ENCODE measurements at places on chromosomes 4 and X. TPM values are rescaled to one million over a fixed set of nuclear protein-coding genes. Genes with fewer than 3 reads are reported as not detected.

Gene ARL9
- total RNA-seq: not detected

Gene FRG2
- total RNA-seq: not detected

Gene GCNA
- 2.2 TPM for total RNA-seq

Gene TMPRSS11F
- not detected for total RNA-seq

Gene SERPINA7
- not detected for total RNA-seq

Gene POU3F4
- total RNA-seq: not detected

Gene ARL13A
- total RNA-seq: not detected

Gene CXXC4
- total RNA-seq: not detected

Gene IGBP1
- total RNA-seq: 38.7 TPM

Gene TLR1
- total RNA-seq: 2.7 TPM

Gene SPACA5
- total RNA-seq: not detected

GRCh38 chr4:82247171-82247570 lies 126.6 kb downstream of the HNRNPD start:
- no peak for DNase-seq

- DNase-seq: peak; percentile 59
These were observed 14.3 kb downstream of the FAM47B start for GRCh38 chrX:34956916-34957315.

GRCh38 chr4:165906272-165906671 lies 33.2 kb downstream of the TLL1 start:
- no peak for DNase-seq

DNA sequence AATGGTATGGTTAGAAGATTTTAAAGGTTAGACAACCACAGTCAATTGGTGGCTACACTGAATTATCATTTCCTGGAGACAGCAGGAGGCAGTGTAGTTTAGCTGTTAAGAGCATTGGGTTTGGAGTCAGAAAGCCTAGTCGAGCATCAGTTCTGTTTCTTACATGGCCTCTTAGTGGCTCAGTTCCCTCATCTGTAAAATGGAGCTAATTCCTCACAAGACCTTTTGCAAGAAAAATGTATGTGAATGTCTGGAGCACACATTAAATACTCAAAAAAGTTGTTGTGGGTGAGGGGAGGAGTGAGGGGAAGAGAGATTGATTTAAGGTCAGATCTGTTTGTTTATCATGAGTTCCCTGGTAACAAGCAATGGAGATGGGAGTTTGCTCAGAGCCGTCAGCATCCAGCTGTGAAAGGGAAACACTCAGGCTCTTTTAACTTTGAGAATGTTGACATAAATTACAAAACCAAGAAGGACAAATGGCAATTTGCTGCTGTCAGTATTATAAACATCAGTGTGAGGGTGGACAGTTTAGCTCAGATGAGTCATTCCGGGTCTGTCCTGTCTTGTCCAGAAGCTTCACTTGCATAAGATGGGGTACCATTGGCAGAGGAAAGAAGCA lies 98.2 kb upstream of the PGRMC2 start:
- DNase-seq: peak; percentile 79

GRCh38 chr4:182521011-182521410 lies 277.8 kb downstream of the TENM3 start:
- DNase-seq: no peak

GRCh38 chrX:33906971-33907370 lies 225.1 kb downstream of the FAM47A start:
- no peak for DNase-seq

- DNase-seq: no peak
These were observed 207.1 kb downstream of the SOWAHB start for GRCh38 chr4:76690906-76691275.

- DNase-seq: no peak
These were observed 207.4 kb upstream of the CXCL13 start for GRCh38 chr4:77398256-77398655.

GRCh38 chrX:150558424-150558823 lies 10.0 kb upstream of the MTM1 start:
- DNase-seq: no peak

DNA sequence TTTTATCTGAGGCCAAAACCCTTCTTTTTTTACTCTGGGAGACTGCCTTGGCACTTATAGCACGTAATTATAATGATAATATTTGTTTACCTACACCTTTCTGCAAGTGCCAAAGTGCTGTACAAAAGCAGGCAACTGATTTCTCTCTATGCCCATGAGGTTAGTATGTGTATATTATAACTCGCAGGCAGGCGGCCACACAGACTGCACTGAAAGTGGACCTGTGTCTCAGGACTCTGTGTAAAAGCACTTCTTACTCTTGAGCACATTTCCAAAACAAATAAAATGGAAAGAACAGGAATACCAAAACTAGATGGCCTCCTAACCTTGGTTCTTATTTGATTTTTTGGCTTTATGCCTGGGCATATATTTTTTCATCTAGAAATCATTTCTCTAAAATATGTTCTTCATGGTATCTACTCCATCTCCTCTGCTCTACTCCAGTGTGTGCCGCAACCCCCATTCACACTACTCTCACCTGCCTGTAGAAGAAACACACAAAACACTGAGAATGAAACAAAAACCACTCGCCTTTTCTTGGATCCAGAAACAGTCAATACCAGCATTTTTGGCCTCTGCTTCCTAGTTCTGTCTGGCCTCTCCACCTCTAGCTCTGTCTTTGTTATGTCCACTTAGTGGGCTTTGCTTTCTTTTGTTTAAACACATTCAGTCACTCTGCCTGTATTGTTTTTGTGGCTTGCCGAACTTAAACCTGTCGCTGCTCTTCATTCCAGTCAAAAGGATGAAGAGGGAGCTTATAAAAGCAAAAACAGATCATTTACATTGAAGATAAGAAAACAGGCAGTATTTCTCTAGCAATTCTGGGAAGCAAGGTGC lies 934.5 kb upstream of the TENM3 start:
- DNase-seq: no peak

DNA sequence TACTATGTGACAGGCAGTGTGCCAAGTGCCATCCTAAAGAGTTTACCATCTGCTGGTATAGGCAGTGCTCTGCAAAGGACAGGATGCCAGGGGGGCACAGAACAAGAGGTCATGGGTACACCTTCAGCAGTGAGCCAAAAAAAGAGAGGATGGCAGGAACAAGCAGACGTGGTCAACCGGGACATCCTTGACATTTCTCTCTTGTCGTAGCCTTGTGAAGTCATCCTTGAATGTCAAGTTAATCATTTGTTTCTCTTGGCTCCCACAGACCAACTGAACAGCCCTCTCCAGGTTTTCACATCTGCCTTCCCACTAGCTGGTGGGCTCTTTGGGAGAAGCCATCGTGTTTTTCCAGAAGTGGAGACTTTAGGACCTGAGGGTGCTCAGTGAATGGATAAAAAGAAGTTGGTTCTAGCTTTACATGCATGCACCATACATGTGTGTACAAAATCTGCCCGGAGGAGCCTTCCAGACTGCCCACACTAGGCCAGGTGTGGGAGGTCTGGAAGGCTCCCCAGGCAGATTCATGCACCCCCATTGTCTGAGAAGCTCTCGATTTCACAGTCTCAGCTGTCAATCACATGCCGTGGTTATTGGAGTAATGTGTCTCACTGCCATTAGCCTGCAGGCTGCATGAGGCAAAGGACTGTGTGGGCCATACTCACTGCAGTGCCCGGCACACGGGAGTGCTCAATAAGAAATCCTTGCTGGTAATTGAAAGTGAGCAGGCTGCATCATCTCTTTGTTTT lies 16.4 kb downstream of the PNMA6F start:
- DNase-seq: no peak

DNA sequence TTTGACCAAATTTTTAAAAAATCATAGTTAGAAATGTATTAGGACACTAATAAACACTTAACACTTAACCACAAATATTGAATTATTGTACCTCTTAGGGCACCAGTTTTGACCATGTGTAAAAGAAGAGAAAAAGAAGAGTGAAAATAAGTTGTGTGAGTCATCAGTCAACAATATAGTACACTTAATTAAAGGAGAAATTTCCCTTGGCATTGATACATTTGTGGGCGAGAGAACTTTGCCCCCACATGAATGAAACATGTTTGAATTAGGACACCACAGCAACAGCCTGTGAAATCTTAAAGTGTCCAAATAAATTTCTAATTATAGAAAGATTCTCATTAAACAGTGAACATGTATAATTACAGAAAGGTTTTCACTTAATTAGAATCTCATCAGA lies 1292.8 kb upstream of the TENM3 start:
- no peak for DNase-seq

- peak; percentile 92 for DNase-seq
These were observed 94.1 kb upstream of the ACSL4 start for GRCh38 chrX:109826954-109827708.

- no peak for DNase-seq
These were observed 237.8 kb downstream of the TRAM1L1 start for GRCh38 chr4:116847616-116848015.

DNA sequence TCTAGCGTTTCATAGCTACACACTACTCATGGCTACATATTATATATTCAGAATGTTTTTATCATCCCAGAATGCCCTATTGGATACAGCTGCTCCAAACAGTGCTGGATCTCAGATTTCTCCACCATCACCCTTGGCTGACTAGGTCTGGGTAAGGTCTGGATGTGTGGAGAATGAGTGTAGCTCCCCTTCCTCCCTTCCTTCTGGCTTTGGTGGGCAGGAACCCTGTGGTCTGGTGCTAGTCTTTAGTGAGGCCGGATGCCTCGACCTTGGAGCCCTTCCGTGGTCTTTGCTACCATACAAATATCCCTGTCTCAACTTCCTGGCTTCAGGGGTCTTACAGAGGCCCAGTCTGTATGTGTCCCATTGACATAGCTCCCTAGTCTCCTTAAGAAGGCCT lies 52.1 kb upstream of the KDR start:
- DNase-seq: no peak

DNA sequence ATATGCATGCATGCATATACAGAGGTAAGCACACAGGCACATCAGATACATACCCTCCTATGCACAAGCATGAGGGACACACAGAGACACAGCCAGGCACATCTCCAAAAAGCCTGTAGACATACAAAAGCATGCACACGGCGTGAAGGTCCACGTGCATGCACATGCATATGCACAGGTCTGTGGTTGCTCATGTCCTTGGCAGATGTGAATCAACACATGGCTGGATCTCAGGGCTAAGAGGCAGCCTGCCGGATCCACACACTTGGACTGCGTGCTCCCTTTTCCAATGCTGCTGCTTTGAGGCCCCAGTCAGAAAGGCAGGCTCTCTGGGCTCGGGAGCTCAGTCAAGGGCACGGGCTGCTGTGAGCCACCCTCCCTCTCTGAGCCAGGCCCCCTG lies 3.6 kb downstream of the STARD8 start:
- DNase-seq: no peak

GRCh38 chr4:155667568-155668511 lies 1.2 kb downstream of the GUCY1A1 start:
- DNase-seq: peak; percentile 9
